WTC11 (cell line): ENCODE measurements at places on chromosomes 12 and 14.
A peak's percentile ranks its signal among the peaks of the same experiment; 100 is the strongest.

GRCh38 chr12:10132850-10133370, 2.9 kb upstream of the CLEC7A start:
- DNase-seq = no peak
- H3K36me3 ChIP-seq = no peaks in the 10 kb centered on the region
- H3K4me1 ChIP-seq = peaks cover 65% of the 10 kb centered on the region
- H3K27me3 ChIP-seq = no peaks in the 10 kb centered on the region

DNA sequence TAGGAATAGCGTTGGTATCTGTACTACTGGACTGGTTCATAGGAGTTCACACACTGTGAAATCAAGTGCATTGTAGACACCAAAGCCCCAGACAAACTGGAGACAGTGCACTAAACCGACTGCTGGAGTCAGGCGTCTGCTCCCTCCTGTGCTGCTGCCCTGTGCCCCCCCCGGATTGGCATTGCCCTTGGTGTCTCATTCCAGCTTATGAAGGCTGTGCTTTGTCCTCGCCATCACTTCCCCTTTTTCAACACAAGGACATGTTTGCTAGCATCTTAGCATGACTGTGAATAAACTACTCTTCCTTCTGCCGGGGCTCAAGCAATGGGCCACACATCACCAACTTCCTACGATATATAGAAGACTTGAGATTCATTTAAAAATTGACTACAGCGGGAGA, 84.0 kb downstream of the TMCC3 start:
- no peaks in the 10 kb centered on the region for H3K36me3 ChIP-seq
- no peak overlapping the region for H3K4me3 ChIP-seq
- peaks cover 9% of the 10 kb centered on the region for H3K4me1 ChIP-seq

DNA sequence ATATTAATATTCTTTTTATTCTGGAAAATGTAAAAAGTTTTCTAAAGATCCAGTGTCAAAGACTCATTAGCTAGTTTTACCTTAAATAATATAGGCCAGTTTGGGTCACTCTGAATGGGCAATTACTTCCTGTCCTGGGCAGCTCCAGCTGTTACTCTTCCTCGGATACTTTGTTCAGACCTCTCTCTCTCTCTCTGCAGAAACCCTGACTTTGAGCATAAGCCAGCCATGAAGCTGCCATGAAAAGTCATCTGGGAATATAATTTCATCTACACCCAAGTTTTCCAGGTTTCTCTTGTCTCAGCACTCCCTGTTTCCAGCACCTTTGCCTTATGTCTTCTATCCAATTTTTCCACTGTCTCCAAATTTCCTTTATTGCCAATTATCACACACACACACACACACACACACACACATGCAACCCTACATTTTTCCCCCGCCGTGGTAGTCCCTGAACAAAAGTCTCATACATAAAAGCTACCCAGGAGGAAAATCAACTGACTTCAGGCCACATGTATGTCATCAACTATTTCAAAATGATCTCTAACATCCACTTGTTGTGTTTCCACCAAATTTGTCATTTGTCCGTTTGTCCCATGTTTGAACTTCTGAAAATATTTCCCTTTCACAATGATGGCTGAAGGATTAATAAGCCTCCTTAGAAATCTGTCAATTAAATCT, 318.1 kb downstream of the SSPN start:
- DNase-seq = no peak
- peaks cover 4% of the 10 kb centered on the region for H3K36me3 ChIP-seq
- H3K27ac ChIP-seq = peak overlapping the region; percentile 54
- no peak overlapping the region for H3K4me3 ChIP-seq
- no peaks in the 10 kb centered on the region for H3K27me3 ChIP-seq

DNA sequence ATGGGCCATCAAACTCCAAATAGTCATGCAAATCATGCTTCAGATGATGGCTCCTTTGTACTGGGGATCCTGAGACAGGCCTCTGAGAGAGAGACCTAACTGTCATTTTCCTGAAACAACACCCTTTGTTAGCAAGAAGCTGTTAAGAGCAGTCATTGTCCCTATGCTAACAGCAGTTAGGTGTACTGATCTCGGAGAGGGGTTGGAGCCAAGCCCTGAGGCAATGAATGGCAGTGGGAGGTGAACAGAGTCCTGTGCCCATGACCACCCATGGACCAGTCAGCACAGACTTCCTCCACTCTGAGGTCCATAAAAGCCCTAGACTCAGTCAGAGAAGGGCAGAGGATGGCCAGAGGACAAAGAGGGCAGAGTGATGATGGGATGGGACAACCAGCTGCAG, 747.6 kb upstream of the LRFN5 start:
- DNase-seq = peak; percentile 19
- no peaks in the 10 kb centered on the region; the same call in 1 of the 2 replicates for H3K27me3 ChIP-seq
- H3K27ac ChIP-seq = no peak overlapping the region
- H3K36me3 ChIP-seq = peaks cover 2% of the 10 kb centered on the region

DNA sequence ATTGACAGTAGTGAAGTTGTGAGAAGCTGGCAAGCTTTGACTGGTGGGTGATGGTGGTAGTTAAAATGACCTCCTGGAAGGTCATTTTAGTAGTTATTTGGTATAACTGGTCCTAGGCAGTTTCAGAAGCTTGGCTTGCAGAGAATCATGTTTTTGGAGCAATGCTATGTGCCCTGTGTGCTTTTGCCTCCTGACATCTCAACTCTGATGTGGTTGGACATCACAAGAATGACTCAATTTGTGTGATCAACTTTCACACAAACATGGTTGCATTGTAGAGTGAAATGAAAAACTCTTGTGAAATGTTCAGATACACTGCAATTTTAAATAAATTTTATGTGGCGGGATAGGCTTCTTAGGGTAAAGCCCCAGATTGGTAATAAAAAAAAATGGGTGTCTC, 8.3 kb upstream of the ABCD2 start:
- DNase-seq = no peak
- no peaks in the 10 kb centered on the region for H3K36me3 ChIP-seq
- no peak overlapping the region for H3K27ac ChIP-seq
- no peaks in the 10 kb centered on the region for H3K27me3 ChIP-seq

DNA sequence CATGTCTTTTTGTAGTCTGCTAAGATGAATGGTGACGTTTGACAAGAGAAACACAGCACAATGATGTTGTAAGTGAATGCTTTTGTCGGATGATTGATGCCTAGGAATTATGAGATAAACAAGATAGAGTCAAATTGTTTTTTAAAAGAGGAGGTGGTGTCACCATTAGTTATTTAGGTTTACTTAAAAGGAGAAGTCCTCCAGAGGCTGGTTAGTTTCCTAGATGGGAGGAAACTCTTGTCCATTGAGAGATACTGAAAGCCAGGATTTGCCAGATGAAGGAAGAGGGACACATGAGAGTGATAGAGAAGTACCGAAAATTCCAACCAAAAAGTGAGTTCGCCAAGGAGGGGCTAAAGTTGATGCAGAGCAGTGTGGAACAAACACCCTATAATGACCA, at the start of gene OR10G2:
TSS of gene OR10G2 (minus strand) at position 101 of the 400 bp plus-strand sequence. CDS start at position 3, 98 bp downstream.
- H3K27me3 ChIP-seq = no peaks in the 10 kb centered on the region
- no peak within 1 kb of the TSS for H3K4me3 ChIP-seq
- DNase-seq = no peak
- no peak within 1 kb of the TSS for H3K27ac ChIP-seq
- no peaks in the 10 kb centered on the region for H3K36me3 ChIP-seq

DNA sequence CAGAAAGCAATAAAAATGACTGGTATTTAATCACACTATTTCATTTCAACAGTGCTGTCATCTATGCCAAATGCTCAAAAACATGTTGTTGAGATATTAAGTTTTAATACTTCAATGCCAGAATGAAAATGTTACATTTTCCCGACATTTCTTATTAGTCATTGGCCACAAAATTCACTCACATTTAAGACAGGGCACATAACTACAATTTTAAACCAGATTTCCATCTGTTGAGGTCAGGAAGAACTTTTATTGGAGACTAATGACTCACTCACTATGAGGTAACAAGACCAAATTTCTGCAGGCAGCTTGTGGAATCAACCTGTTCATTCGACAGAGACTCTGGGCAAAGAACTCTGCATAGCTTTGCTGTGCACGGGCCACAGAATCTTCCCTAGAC, 36.8 kb downstream of the PPTC7 start:
- H3K27ac ChIP-seq = peak overlapping the region; percentile 72
- H3K36me3 ChIP-seq = peaks cover 36% of the 10 kb centered on the region
- no peaks in the 10 kb centered on the region for H3K27me3 ChIP-seq
- H3K4me1 ChIP-seq = peaks cover 4% of the 10 kb centered on the region; the same call in 1 of the 2 replicates
- DNase-seq = no peak

- H3K4me1 ChIP-seq = no peaks in the 10 kb centered on the region; the same call in 1 of the 2 replicates
- no peak for DNase-seq
- no peak overlapping the region for H3K27ac ChIP-seq
- no peaks in the 10 kb centered on the region for H3K36me3 ChIP-seq
- no peak overlapping the region for H3K4me3 ChIP-seq
Measured at GRCh38 chr12:85580562-85581168, 255.5 kb downstream of the RASSF9 start.

- no peaks in the 10 kb centered on the region for H3K27me3 ChIP-seq
- no peak for DNase-seq
- H3K36me3 ChIP-seq = no peaks in the 10 kb centered on the region
- H3K4me3 ChIP-seq = no peak overlapping the region
- H3K4me1 ChIP-seq = peaks cover 5% of the 10 kb centered on the region; the same call in 1 of the 2 replicates
Measured at GRCh38 chr12:84757978-84758377, 154.6 kb downstream of the SLC6A15 start.

GRCh38 chr12:108831309-108831991, 25.9 kb downstream of the SSH1 start:
- H3K27ac ChIP-seq = no peak overlapping the region
- peaks cover 22% of the 10 kb centered on the region for H3K4me1 ChIP-seq
- no peak overlapping the region for H3K4me3 ChIP-seq
- peaks cover 15% of the 10 kb centered on the region for H3K36me3 ChIP-seq
- no peak for DNase-seq
- H3K27me3 ChIP-seq = no peaks in the 10 kb centered on the region

GRCh38 chr14:79510659-79511058, 700.6 kb downstream of the DIO2 start:
- H3K4me3 ChIP-seq = no peak overlapping the region
- no peak overlapping the region for H3K27ac ChIP-seq
- no peaks in the 10 kb centered on the region for H3K36me3 ChIP-seq
- DNase-seq = no peak
- no peaks in the 10 kb centered on the region; the same call in 1 of the 2 replicates for H3K27me3 ChIP-seq

DNA sequence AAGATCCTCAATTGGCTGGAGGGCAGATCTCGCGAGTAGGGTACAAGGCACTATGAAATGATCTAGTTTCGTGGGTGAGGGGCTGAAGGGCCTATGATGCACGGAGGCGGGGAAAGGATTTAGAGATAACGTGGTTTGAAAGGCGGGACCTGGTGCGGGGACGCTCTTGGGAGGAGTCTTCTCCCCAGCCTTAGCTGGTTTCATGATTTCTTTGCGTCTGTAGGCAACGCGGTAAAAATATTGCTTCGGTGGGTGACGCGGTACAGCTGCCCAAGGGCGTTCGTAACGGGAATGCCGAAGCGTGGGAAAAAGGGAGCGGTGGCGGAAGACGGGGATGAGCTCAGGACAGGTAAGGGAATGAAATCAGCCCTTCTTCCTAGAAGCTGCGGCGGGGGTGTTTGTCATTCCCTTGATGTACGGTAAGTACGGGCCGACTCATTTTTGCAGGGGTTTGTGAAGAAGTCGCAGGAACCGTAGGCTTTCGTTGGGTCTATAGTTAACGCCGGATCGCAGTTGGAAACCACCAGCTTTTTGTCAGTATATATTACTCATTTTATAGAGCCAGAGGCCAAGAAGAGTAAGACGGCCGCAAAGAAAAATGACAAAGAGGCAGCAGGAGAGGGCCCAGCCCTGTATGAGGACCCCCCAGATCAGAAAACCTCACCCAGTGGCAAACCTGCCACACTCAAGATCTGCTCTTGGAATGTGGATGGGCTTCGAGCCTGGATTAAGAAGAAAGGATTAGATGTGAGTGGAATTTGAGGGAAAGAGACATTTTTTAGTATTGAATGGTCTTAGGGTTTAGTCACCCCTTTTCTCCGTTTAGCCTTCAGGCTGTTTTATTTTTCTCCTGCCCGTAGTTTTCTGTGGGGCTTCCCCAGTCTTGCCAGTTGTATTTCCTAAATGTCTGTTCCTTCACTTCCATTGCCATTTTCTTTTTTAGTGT, 602 bp downstream of the APEX1 start:
- peaks cover 41% of the 10 kb centered on the region for H3K36me3 ChIP-seq
- H3K27me3 ChIP-seq = no peaks in the 10 kb centered on the region
- DNase-seq = peak; percentile 29

GRCh38 chr14:79749065-79749464, 462.2 kb downstream of the DIO2 start:
- 0 out of 2 replicates have a peak, but pooled peaks cover 6% of the 10 kb centered on the region for H3K36me3 ChIP-seq
- H3K4me1 ChIP-seq = 0 out of 2 replicates have a peak, but pooled peaks cover 4% of the 10 kb centered on the region
- H3K27me3 ChIP-seq = no peaks in the 10 kb centered on the region
- no peak overlapping the region for H3K27ac ChIP-seq

- no peaks in the 10 kb centered on the region for H3K4me1 ChIP-seq
- no peak overlapping the region for H3K4me3 ChIP-seq
- no peak overlapping the region for H3K27ac ChIP-seq
- H3K27me3 ChIP-seq = no peaks in the 10 kb centered on the region; the same call in 1 of the 2 replicates
Measured at GRCh38 chr12:129665414-129665813, 238.4 kb downstream of the TMEM132D start.

- H3K4me3 ChIP-seq = no peak overlapping the region
- no peak for DNase-seq
- no peaks in the 10 kb centered on the region for H3K36me3 ChIP-seq
- no peak overlapping the region for H3K27ac ChIP-seq
- H3K27me3 ChIP-seq = no peaks in the 10 kb centered on the region; the same call in none of the 2 replicates
Measured at GRCh38 chr12:46839964-46840363, 14.2 kb upstream of the SLC38A4 start.

DNA sequence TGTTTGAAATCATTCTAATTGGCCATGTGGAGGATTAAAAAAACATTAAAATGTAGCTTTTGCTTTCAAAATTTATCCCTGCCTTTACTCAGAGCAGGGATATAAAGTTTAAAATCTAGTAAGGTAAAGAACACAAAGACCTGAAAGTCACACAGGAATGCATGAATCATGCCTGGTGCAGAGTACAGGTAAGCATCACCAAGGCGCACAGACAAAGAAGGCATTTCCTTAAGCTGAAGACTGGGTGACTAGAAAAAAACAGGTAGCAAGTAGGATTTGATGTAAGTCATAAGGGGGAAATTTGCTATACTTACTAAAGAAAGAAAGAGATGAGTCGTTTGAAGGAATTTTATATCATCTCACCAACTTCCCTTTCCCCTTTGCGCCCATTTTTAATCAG, 405.6 kb downstream of the GXYLT1 start:
- H3K27me3 ChIP-seq = no peaks in the 10 kb centered on the region
- no peak overlapping the region for H3K27ac ChIP-seq

- peaks cover 9% of the 10 kb centered on the region; the same call in 1 of the 2 replicates for H3K36me3 ChIP-seq
- no peaks in the 10 kb centered on the region for H3K27me3 ChIP-seq
- DNase-seq = no peak
- H3K27ac ChIP-seq = no peak overlapping the region
Measured at GRCh38 chr12:102564026-102564425, 83.7 kb upstream of the IGF1 start.

DNA sequence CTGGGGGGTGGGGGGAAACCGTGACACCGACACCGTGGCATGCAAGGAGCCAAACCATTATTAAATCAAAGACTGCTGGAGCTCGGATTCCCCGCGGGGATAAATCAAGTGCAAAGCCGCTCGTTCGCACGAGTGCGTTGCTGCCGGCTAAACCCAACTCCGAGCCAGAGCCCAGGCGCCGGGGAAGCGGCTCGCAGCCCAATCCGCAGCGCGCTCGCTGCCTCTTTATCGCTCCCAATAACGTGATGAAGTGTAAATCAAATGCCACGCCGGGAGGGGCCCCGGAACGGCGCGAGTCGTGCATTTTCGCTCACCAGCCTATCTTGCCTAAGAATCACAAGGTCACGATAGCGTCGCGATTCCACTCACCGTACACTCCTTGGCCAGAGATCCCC, 1.3 kb downstream of the MDGA2 start:
- H3K27me3 ChIP-seq = peaks cover 76% of the 10 kb centered on the region
- H3K4me1 ChIP-seq = peaks cover 13% of the 10 kb centered on the region
- H3K4me3 ChIP-seq = peak overlapping the region; percentile 81
- peak; percentile 33 for DNase-seq
- no peak overlapping the region for H3K27ac ChIP-seq
- peaks cover 3% of the 10 kb centered on the region; the same call in 1 of the 2 replicates for H3K36me3 ChIP-seq
